Globus pallidus (tissue), 1 donor: ENCODE measurements at places on chromosomes 11 and 22.
A peak's percentile ranks its signal among the peaks of the same experiment; 100 is the strongest.

DNA sequence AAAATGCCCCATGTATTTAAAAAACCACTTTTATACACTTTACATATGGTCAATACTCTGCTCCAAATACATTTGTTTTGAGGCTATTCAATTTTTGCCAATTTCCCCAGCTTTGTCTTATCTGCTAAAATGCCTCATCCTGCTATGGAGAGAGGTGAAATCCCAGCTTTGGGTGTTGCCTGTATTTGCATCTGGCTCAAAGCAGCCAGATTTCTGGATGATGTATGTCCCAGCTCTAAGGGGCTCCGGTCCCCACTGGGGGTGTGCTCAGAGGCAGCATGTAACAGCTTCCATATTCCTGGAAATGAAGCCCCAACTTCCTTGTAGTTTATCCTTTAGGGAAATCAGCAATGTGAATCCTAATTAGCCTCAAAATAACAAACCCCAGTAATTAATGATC is 59.5 kb downstream of the WT1 start:
- DNase-seq = no peak

- no peak for DNase-seq
Observed at GRCh38 chr11:4808476-4808875, 4.3 kb upstream of the OR52R1 start.

DNA sequence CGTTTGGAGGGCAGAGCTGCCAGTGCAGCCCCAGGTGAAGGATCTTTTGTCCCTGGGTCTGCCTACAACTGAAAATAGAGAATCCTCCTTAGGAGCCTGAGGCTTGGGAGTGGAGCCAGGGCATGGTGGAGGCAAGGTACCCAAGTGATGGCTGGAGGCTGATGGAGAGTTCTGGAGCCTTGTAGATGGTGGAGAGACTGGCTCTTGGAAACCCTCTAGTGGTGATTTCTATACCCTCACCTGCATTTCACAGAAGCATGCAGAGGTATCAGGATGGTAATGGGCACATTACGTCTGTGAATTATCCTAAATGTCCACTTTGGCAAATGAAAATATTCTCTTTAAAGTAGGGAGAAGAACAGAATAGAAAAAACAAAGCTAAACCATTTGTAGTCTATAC is 44.4 kb downstream of the INSC start:
- DNase-seq = no peak

- peak; percentile 81 for DNase-seq
Observed at GRCh38 chr22:42780070-42780540, 59.4 kb upstream of the A4GALT start.
